Regular cardiac myocyte (primary cell): ENCODE measurements at places on chromosomes 2 and 18. TPM values are rescaled to one million over a fixed set of nuclear protein-coding genes. Genes with fewer than 3 reads are reported as not detected.

VWA3B gene
- total RNA-seq, result not detected in 2 replicates

HJURP gene
- total RNA-seq, result 4.2 and 43.1 TPM in 2 replicates

UGT1A6 gene
- 0.58 and 1.4 TPM in 2 replicates for total RNA-seq

CYP27C1 gene
- total RNA-seq, result not detected in 2 replicates

TWSG1 gene
- 101 and 160 TPM in 2 replicates for total RNA-seq
